NCI-H1694 (cell line): ENCODE measurements at places on chromosomes 4 and X.

DNA sequence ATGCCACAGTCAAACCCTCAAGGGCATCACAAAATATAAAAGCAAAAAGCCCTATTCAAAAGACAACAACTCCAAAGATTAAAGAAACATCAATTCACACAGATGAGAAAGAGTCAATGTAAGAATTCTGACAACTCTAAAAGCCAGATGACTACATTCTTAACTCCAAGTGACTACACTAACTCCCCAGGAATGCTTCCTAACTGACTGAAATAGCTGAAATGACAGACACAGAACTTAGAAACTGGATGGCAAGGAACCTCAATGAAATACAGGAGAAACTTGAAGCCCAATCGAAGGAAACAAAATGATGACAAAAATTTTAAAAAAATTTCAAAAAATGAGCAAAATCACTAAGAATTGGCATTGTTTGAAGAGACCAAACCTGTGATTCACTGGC lies 1047.6 kb upstream of the PCDH10 start:
- no peak for DNase-seq

DNA sequence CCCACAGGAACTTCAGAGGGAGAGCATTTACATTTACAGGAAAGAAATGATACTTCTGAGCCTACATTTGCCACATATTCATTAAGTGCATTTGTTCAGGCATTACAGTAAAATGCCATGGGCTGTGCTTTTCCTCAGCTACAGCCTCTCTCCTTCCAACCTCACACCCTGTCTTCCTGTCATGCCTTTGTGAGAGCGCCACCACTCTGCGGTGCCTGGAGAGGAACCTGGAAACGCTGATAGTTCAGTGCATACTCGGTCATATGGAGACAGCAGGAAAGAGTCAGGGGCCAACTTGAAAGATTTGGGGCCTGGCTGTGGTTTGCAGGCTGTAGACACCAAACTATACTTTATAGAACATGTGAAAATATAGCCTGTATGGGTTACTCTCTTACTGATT lies 40.5 kb downstream of the NFKB1 start:
- no peak for DNase-seq

DNA sequence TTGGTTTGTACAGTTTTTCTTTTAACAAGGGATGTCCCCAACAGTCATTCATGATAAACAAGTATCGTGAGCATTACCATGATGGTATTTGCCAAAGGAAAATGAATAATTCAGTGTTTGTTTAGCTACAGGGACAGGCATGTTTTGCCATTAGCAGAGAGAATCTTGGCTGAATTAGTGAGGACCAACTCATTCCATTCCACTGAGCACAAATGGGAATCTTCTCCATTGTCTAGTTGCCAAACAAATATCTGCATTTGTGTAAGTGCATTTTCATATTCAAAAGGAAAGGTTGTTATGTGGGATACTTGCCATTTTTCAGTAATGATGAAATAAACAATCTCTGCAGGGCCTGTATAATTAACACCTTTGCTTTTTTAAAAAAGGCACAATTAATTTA lies 1762.6 kb downstream of the RPA4 start:
- DNase-seq, result peak; percentile 1

- DNase-seq, result no peak
Observed at GRCh38 chr4:2866891-2867290, 23.2 kb downstream of the ADD1 start.

DNA sequence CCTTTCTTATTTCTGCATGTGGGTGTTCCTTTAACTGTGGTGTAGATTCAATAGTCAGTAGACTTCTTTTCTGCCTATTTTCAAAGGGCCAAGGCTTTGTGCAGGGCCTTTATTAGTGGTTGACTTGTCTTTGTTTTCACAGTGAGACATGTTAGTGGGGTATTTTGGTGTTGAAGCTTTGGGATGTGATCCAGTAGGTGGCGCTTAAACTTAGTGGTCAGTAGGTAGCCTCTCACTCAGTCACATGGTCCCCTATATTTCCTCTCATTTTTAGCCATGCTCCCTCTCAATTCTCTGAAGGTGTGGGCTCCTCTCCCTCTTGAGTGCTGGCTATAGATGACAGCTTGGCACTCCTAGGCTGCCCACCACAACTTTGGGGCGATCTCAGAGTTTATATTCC lies 23.4 kb upstream of the SLC10A7 start:
- DNase-seq, result no peak
